LNCaP clone FGC (cell line): ENCODE measurements at places on chromosomes 13 and 19.

- DNase-seq: no peak
Measured at GRCh38 chr19:50705422-50706019, 14.1 kb downstream of the SHANK1 start.

DNA sequence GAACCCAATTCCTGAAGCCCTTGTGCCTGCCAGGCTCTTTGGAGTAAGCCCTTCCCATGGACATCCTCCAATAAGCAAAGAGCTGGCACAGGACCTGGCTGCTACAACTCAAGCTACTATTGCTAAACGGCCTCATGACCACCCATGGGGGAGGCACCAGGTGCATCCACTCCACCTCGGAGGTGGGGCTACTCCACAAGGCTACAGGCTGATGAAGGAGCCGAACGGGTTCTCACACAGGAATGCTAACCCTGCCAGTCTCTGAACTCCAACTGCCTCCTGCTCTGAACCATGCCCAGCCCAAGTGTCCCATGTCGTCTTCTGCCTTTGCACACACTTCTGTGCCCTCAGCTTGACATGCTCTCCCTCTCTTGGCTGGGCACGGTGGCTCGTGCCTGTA is 10.0 kb downstream of the SYMPK start:
- DNase-seq: no peak

GRCh38 chr19:13882419-13882795 is 5.5 kb downstream of the NANOS3 start:
- DNase-seq: no peak

- no peak for DNase-seq
Measured at GRCh38 chr13:78638216-78638615, 20.7 kb downstream of the OBI1 start.

- DNase-seq: no peak
Measured at GRCh38 chr13:70023516-70023915, 84.1 kb upstream of the ATXN8OS start.

DNA sequence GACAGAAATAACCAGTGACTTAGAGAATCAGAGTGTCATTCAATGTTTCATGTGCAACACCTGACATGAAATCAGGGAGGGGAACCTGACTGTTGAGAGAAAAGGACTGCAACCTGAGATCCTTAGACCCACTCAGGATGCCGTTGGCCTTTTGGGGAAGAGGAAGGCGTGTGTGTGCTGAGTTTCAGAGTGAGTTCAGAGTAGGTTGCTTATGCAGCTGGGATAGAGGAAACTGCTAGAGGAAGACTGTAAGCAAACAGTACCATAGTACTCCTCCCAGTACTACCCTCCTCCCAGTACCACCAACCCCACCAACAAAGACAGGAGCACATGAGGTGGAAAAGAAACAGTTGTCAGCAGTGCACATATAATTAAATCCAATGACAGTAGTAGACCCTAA is 63.7 kb downstream of the KL start:
- no peak for DNase-seq

- DNase-seq: no peak
Measured at GRCh38 chr19:33779849-33780248, 16.8 kb upstream of the KCTD15 start.

GRCh38 chr19:46608178-46608577 is 7.0 kb downstream of the CALM3 start:
- DNase-seq: no peak

- DNase-seq: no peak
Measured at GRCh38 chr13:73062468-73062867, 3.7 kb downstream of the KLF5 start.

GRCh38 chr19:49766007-49766929 is 533 bp upstream of the AP2A1 start:
- DNase-seq: peak; percentile 100

GRCh38 chr13:104327211-104327610 is 1261.0 kb upstream of the SLC10A2 start:
- DNase-seq: no peak

DNA sequence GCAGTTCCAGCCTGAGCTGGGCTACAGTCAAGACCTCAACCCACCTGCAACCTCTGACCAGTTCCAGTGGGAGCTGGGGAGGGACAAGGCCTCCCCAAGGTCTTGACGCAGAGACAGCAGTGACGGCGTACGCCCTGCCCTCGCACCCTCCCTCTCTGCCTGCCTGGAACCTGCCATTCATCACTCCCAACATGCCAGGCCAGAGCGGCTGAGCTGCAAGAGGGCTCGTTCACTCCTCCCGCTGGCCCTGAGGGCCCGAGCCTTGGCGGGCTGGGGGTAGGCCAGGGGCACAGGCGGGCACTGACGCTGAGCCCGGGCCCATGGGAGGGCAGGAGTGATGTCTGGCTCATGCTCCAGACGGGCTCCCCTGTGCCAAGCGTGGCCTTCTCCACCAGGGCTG is 8.2 kb downstream of the NDUFA11 start:
- no peak for DNase-seq

- no peak for DNase-seq
Measured at GRCh38 chr19:50498219-50499056, 12.6 kb downstream of the JOSD2 start.

DNA sequence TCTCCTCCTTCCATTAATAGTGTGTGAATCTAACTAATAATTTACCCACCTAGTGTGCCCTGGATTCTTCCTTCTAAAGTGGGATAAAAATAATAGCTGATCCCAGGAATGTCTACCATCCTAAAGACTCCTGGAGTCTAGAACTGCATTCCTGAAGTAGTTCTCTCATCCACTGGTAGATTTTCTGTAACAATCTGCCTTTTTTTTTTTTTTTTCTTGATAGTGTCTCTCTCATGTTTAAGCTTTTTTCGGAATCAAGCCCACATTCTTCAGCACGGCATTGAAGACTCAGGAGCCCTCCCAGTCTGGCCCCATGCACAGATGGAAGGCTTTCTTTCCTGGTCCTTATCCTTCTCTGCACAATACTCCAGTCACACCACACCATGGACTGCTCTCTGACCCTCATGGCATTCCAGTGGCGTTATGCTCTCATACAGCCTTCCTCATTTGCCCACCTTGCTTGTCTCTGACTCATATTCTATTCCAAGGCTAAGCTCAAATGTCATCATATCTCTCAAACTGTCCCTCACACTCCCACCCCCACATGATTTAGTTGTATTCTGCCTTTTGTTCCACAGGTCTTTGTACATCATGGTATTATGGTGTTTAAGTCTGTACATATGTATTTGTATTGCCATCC is 68.7 kb upstream of the FRY start:
- no peak for DNase-seq

GRCh38 chr19:510606-511100 is 3.4 kb downstream of the TPGS1 start:
- DNase-seq: no peak

- DNase-seq: no peak
Measured at GRCh38 chr19:49786376-49786820, 19.6 kb downstream of the AP2A1 start.

- no peak for DNase-seq
Measured at GRCh38 chr13:90690458-90691080, 656.9 kb upstream of the MIR17HG start.

- no peak for DNase-seq
Measured at GRCh38 chr13:50094615-50095293, 79.5 kb downstream of the KCNRG start.

DNA sequence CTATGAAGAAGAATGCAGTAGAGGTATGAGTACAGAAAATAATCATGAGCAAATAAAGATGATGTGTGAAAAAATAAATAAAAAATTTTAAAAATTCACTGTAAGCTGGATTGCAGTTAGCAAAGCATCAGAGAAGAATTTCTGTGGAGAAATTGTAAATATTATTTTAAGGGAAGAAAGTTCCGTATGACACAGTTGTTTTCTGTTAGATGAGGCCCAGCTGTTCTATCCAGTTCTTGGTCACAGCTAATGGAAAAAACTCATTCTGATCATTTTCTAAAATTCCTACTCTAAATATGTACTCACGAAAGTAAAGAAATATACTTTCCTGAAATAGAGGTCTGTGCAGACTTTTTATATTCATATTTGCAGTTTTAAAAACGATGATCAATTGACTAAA is 578.8 kb downstream of the DCT start:
- DNase-seq: no peak

DNA sequence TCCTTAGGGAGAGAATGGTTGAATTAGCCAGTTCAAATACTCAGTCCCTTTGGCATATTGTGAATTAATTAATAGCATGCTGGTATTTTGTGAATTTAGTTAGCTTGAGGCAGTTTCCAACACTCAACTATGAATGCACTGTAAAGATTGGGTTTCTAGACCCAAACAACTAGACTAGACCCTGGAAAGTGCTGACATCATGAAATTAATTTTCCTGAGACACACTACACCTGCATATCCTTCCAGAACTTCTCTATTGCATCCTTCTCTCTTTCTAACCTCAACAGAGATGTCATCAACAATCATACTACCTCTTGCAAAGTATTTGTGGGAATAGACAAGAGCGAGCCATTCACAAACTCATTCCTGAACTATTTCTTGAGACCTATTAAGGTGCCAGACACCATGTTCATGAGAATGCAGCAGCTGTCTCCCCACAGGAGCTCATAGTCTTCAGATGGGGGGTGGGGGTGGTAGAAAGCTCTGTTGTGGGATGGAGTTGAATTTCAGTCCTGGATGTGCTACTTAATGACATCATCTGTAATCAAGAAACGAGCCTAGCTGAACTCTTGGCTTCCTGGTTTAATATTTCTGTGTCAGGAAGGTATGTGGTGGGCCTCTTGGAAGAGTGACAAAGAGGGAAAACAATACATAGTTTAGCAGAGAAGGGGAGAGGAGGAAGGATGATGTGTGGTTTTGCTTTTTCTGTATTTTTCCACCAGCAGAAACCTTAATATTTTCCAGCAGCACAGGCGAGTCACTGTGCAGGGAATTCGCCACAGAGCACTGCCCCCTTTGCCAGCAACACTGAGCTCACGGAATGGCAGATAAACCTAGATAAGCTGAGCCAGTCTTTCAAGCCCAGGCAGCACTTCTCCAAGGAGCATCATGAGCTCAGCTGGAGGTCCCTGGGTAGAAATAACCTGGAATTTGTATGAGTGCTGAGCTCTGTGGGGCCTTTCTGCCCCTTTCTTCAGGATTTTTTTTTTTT is 53.1 kb upstream of the CYSLTR2 start:
- DNase-seq: no peak

DNA sequence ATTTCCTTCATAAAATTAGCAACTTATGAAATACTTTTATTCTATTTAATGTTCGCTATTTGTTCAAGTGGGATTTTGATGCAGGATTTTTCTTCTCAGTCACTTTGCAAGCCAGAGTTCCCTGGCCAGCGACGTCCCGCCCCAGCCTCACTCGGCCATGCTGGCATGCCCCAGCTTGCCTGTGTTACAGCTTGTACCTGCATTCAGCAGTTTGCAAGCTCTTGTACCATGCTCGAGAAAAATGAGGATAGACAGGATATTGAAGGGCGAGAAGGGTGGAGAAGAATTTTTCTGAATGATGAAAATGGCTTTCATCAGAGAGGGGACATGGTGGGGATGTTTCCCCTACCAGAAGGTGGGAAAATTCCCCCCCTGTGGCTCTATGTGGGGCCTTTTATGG is 2180.2 kb upstream of the PCDH20 start:
- no peak for DNase-seq

- no peak for DNase-seq
Measured at GRCh38 chr19:11196406-11197287, 698 bp downstream of the KANK2 start.

GRCh38 chr19:10390652-10391286 is 10.4 kb upstream of the TYK2 start:
- peak; percentile 30 for DNase-seq

DNA sequence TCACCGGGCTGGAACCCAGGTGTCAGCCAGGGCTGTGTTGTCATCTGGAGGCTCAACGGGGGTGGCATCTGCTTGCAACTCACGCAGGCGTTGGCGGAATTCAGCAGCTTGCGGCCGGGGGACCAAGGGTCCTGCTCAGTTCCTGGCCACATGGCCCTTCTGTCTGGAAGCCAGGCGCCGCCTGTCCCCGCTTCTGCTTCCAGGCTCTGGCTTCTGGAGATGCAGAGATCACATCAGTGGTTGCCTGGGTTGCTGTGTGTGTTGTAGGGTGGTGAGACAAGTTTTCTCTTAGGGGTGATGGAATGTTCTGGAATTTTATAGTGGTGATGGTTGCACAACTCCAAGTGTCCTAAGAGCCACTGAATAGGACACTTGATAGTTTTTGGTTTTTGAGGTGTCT is 5.0 kb downstream of the ADAT3 start:
- no peak for DNase-seq

DNA sequence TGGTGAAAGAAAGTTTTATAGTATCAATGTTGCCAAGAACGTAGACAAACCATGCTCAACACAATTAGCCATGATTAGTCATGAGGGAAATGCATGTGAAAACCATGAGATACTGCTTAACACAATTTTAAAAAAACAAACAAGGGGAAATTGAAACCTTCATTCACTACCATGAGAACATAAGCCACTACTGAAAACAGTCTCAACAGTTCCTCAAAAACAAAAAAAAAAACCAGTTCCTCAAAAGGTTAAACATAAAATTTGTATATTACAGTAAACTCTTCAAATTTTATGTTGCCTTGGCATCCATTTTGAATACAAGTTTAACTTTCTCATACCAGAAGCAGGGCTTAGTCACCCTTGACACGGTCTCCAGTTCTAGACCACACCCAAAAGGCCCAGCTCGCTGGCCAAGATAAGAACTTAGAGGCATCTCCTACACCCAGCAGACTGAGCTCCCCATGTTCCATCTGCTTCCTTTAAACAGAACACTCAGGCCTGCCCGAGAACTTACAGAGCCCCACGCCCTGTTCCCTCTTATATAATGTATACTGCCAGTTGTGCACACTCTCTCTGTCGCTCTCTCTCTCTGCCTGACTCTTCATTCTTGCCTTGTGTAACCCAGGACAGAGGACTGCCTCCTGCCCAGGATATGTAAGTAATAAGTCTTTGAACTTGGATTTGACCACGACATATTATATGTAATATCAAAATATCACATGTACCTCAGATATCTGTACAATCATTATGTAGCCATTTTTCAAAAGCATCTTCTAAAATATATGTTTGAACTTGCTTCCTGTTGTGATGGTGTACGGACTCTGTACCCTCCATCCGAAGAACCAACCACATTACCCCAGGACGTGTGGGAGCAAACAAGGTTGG is 67.4 kb downstream of the STK24 start:
- DNase-seq: no peak

- no peak for DNase-seq
Measured at GRCh38 chr19:45655073-45655472, 12.9 kb upstream of the GIPR start.

- DNase-seq: no peak
Measured at GRCh38 chr19:11291415-11291814, 4.5 kb upstream of the TSPAN16 start.

DNA sequence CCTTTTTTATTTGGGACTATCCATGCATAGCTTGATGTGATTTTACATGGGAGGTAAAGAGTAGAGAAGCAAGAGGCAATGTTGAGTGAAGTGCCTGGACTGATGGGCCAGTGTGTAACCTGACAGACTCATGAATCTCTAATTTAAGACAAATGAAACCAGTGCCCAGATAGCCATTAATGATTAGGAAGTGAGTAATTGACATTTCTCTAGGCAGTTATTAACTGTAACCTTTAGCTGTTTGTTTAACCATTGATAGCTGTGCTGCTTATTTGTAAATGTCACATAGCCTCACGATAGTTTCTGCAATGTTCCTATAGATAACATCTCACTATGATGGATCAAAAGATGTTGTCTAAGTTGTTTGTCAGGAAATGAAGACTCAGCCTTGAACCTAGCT is 1047.5 kb upstream of the SPRY2 start:
- no peak for DNase-seq

- DNase-seq: no peak
Measured at GRCh38 chr13:25170554-25171111, 1.5 kb downstream of the AMER2 start.

GRCh38 chr19:29003641-29004409 is 209.1 kb downstream of the UQCRFS1 start:
- DNase-seq: no peak
